Ecto neural progenitor cell (in vitro differentiated cells): ENCODE measurements at places on chromosomes 16 and 17.
A peak's percentile ranks its signal among the peaks of the same experiment; 100 is the strongest.

DNA sequence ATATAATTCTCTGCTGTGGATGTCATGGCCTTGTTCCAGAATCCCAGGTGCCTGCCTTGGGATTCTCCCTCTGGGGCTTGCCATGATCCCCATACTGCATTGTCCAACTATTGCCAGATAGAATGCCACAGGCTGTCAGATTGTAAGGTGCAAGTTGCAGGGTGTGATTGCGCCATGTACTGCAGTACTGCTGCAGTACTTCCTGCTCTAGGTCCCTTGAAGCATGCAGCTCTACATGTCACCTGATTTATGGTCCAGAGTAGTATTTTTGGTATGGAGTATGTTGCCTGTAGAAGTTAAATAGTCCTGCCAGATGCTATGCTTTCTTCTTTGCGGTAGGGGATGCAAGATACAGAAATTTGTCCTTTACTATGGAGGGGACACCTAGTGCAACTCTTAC, 7.0 kb upstream of the SLFN5 start:
- DNase-seq: no peak

DNA sequence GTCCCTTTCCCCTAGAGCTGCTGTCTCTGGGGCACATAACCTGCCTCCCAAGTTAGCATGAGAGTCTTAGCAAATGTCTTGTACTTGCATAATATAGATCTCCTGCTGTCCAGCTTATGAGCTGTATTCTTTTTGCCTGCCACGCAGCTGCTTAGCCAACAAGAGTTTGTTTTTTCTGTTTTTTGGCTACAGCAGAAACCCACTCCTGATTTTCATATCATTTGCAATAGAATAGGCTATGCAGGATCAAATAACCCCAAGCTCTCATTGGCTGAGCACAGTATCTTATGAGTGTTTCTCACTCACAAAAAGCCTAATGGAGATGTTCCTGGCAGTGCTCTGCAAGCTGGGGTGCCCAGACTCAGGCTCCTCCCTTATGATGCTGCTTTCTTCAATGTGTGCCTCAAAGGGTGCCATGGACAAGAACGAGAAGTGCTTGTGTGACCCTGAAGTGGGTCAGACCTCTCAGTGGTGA, 23.1 kb downstream of the B9D1 start:
- no peak for DNase-seq

- no peak for DNase-seq
These were observed 162.4 kb upstream of the FAM20A start for GRCh38 chr17:68763562-68763961.

- no peak for DNase-seq
These were observed 9.0 kb downstream of the CRK start for GRCh38 chr17:1447052-1447451.

DNA sequence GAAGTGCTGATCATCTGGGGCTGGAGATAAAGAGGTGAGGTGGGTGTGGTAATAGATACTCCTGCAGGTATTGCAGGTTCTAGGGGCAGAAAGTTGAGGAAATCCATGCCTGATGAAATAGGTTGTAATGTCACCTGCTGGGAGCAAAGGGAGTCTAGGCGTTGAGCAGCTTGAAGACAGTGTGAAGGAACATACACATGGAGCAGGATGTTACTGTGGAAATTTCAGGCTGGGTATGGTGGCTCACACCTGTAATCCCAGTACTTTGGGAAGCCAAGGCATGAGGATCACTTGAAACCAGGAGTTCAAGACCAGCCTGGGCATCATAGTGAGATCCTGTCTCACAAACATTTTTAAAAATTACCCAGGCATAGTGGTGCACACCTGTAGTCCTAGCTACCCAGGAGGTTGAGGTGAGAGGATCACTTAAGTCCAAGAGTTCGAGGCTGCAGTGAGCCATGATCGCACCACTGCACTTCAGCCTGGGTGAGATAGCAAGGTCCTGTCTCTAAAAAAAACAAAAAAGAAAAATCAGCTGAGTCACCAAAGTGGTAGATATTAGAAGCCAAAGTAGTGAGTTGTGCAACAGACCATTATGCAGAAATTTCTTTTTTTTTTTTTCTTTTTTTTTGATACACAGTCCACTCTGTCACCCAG, 9.1 kb upstream of the CRYBA1 start:
- peak; percentile 38 for DNase-seq

DNA sequence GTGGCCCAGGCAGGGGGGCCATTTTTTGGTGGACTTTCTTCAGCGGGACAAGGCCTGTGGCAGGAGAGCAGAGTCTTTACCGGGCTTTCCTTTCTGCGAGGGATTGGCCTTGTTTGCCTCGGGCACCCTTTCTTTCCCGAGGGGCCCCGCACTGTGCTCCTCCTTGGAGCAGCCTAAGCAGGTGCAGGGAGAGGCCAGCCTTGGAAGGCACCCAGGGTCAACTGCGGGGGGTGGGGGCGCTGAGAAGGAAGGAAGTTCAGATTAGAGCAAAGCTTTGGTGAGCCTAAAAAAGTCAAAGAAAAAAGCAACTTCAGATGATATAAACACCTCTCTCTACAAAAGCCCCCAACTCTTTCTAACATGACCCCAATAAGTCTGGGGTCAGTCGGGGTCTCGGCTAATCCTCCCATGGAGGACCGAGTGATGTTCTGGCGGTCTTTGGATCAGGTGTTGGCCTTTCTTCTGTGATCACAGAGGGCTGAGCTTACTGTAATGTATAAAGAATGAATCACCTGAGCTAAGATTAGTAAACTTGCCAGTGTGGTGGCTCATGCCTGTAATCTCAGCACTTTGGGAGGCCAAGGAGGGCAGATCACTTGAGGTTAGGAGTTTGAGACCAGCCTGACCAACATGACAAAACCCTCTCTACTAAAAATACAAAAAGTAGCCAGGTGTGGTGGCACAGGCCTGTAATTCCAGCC, 63.0 kb downstream of the PGS1 start:
- DNase-seq: no peak

DNA sequence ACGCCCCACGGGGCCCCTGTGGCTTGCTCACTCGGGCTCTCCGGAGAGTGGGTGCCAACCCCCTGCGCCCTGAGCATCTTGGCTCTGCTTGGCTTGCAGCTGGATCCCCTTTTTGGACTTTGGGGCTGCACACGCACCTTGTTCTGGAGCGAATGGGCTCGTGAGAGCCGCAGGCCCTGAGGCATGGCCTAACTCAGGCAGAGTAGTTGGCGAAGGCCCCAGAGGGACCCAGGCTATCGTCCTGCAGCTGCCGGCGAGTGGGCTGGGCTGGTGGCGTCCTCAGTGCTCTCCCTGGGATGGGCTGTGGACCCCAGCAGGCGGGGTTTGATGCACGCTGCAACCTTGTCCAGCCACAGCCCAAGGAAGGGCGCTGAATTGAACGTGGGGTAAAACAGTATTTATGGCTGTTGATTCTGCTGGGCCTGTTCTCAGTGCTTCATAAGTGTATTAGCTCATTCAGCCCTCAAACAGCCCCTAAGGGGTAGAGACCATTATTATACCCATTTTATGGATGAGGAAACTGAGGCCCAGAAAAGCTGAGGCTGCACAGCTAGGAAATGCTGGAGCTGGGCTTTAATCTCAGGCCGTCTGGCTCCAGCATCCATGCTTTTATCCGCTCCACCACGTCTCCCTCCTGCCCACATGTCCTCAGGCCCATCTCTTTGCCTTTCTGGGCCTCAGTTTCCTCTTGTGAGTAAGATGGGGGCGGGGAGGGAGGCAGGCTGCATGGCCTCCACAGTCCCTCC, 171.2 kb upstream of the CIBAR2 start:
- DNase-seq: no peak

DNA sequence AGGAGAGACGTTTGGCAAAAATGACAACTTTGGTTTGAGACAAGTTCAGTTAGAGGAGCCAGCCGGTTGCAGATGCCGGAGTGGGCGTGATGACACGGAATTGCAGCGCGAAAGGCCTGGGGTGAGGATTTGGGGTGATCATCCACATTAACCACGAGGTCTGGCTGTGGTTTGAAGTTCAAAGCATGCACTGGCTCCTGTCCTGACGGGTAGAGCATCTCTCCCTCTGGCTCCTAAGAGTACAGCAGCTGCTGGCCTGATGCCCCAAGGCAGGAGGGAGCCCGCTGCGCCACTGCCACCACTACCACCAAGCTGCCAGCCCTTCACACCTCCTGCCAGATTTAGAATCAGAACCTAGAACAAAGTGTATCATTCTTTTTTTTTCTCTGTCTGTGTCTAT, 3.7 kb downstream of the RHBDL3 start:
- no peak for DNase-seq

DNA sequence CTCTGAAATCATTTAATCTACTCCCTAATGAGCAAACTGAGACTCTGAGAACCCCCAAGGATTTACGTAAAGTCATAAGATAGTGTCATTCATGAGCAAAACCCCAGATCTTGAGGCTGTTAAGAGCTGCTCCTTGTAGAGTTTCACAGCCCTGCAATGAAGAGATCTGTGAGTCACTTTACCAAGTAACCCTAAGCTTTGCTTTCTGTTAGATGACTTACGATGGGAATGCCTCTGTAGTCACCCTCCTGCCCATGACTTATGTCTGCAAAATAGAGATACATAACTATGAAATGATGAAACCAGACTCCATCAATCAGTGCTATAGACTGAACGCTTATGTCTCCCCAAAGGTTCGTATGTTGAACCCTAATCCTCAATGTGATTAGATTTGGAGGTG, 117.7 kb downstream of the HS3ST3A1 start:
- no peak for DNase-seq

DNA sequence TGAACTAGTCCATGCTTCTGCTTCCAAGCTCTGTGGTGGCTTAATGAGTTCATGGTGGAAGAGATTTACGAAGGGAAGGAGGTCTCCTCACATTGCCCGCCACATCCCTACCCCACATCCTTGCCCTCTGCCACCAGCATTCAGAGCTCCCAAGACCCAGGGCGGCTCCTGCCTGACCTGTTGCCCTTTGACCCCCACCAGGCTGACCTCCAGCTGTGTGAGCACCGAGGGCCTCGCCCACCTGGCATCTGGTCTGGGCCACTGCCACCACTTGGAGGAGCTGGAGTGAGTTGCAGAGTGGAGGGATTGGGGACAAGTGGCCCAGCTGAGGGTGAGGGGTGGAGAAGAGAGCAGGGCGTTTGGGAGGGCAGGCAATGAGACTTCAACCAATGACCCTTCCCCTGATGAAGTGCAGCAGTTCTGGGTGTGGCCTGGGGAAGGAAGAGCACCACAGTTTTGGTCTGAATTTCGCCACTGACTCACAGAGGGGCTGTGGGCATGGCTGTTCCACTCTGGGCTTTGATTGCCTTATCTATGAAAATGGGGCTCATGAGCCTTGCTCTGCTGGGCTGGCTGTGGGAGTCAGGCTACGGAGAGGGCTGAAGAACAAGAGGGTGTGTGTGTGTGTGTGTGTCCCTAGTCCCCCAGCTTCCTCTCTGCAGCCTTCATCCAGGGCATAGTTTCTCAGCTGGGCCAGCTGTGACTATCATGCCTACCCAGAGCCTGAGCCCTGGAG, 22.6 kb upstream of the CPNE2 start:
- no peak for DNase-seq

DNA sequence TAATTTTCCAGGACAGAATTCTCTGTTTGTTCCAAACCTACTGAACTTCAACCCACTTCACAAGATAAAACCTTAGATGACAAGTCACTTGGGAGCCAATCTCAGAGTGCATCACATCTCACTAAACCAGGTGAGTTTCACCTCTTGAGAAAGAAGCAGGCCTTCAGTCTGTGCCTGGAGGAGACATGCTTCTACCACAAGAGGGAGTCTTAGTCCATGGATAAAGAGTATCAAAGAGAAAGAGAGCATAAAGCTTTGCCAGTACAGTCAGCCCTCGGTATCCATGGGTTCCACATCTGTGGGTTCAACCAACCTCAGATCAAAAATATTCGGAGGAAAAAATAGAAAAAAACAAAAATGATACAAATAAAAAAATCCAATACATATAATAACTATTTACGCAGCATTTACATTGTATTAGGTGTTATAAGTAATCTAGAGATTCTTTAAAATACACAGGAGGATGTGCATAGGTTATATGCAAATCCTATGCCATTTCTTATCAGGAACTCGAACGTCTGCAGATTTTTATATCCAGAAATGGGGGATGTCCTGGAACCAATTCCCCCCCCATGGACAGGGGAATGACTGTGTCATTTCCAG, 37.7 kb downstream of the DUSP14 start:
- no peak for DNase-seq

GRCh38 chr17:12320286-12320685, 299.6 kb downstream of the MAP2K4 start:
- DNase-seq: no peak

GRCh38 chr16:86975445-86975844, 341.7 kb downstream of the C16orf95 start:
- no peak for DNase-seq

DNA sequence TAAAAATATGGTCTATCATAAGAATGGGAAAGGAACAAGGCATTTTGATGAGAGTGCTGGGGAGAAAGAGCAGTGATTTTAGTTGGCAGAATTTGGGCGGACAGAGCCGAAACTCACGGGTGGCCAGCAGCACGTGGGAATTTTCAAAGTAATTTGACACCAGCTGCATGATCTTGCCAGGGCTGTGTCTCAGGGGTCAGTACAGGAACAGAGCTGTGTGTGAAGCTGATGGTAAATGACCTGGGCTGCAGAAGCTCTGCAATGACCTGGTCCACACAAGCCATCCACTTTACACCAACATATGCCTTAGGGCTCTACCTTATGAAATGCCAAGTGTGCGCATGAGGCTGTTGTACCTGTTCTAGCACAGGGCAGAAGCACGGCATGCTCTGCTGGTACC, 112.0 kb downstream of the ZFHX3 start:
- DNase-seq: no peak

GRCh38 chr16:54812229-54812628, 118.4 kb upstream of the IRX5 start:
- DNase-seq: no peak

GRCh38 chr16:30996324-30996984, 11.4 kb downstream of the HSD3B7 start:
- DNase-seq: no peak

DNA sequence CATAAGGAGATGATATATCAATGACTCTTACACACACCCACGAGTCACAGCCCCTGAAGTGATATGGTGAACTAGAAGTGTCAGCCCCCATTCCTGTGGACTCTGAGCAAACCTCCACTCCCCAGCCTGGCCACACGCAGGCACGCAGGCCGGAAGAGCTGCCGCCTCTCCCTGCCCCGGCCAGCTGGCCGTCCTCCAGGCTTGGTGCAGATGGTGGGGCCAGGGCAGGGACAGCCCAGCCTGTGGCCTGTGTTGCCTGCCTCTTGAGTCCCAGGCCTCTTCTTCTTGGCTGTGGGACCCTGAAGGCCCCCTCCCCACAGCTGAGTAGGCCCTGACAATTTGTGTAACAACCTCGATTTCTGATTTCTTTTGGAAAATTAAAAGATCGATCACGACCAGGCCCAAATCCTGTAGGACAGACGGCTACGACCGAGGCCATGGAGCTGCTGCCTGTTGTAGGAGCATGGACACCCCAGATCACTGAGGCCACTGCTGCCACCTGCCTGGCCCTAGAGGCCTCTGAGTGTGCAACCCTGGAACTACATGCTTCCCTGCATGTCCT, 10.0 kb upstream of the MPRIP start:
- no peak for DNase-seq

GRCh38 chr17:78322858-78323455, 36.9 kb downstream of the SOCS3 start:
- DNase-seq: no peak

DNA sequence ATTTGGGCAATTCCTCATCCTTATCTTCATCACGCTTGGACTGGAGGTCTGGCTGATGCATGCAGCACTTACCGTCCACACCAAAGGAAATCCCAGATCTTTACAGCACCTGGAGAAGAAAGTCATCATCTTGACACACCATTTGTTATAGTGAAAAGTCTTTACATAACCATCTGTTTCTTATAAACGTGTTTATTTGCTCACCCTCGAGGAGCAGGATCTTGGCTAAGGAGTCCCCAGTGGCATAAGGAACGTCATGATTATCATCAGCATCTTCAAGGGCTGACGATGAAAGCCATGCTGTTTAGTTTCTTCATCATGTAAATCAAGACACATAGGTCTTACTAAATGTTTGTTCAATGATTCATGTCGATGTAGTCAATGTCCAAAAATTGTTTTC, 248.8 kb upstream of the ELAC2 start:
- no peak for DNase-seq
